ENCODE measurements at places on chromosomes 6 and 20.

DNA sequence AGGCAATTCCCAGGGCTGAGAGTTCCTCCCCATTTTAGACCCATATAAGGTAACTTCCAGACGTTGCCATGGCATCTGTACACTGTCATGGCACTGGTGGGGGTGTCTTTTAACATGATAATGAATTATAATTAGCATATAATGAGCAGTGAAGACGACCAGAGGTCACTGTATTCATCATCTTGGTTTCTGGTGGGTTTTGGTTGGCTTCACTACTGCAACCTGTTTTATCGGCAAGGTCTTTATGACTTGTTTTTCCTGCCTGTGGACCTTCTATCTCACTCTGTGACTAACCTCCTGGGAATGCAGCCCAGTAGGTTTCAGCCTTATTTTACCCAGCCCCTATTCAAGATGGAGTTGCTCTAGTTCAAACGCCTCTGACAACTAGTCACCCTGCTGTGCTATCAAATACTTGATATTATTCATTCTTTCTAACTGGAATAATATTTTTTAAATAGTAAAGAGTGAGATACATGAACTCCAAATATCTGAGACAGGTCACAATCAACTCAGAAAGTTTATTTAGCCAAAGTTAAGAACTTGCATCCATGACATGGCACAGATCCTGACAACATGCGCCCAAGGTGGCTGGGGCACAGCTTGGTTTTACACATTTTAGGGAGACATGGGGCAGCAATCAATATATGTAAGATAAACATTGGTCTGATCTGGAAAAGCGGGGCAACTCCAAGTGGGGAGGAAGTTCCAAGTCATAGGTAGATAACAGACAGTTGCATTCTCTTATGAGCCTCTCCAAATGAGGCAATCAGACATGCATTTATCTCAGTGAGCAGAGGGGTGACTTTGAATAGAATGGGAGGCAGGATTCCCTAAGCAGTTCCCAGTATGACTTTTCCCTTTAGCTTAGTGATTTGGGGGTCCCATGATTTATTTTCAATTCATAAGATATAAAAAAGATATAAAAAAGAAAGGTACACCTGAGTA lies 1.2 kb upstream of the UFL1 start:
- peak; percentile 35 for DNase-seq

GRCh38 chr20:52577696-52578095 lies 386.1 kb upstream of the ZFP64 start:
- no peak for DNase-seq

DNA sequence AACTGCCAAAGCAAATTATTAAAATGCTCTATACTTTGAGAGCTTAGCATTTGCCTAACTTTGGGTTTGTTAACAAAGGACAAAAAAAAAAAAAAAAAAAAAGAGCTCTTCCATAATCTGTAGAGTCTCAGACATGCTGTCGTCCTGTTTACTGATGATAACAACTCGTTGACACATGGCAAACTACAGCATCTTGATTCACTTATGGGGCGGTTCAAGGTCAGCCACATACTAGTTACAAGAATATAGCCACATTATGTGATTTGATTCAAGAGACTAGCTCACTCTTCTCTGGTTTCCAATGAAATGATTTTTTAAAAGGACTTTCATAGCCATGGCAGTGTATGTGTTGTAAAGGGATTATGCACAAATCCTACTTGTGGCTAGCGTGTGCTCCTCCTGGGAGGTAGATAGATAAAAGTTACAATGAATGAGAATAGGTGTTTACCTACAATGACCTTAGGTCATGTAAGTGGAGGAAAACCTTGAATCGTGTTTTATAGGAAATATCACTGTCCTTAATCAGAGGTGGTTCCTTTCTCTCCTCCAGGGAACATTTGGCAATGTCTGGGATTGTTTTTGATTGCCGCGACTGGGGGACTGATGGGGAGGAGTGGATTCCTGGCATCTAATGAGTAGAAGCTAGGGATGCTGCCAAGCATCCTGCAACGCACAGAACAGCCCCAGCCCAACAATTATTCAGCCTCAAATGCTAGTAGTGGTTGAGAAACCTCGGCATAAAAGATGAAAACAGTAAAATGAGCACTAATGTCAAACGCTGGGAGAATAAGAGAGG lies 969.2 kb upstream of the SLC35B3 start:
- DNase-seq: no peak

DNA sequence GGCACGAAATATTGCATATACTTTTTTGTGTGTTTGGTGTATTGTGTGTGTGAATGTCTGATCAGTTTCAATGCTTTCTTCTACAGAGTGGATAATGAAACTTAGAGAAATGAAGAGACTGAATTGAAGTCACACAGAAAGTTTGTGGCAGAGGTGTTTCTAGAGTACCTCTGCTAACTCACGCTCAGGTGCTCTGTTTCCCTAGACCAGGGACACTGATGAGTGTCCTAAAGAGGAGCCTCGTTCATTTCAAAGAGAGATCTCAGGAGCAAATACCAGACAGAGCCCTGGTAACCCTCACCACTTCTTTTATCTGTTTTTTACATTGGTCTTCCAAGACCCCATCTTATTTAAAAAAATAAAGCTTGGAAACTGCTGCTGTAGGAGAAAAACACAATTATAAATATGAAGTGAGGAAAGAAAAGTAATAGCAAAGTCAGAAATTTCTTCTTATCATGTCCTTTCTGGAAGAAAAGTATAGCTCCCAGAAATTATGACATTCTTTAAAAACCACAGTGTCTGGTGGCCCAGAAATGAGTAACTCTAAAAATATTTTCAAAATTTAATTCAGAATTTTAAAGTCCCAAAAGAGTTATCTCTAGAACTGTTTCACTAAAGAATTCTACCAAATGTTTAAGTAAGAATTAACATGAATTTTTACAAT lies 720.6 kb downstream of the RFPL4B start:
- DNase-seq: peak; percentile 62

GRCh38 chr6:139872665-139873064 lies 498.2 kb upstream of the CITED2 start:
- DNase-seq: no peak

DNA sequence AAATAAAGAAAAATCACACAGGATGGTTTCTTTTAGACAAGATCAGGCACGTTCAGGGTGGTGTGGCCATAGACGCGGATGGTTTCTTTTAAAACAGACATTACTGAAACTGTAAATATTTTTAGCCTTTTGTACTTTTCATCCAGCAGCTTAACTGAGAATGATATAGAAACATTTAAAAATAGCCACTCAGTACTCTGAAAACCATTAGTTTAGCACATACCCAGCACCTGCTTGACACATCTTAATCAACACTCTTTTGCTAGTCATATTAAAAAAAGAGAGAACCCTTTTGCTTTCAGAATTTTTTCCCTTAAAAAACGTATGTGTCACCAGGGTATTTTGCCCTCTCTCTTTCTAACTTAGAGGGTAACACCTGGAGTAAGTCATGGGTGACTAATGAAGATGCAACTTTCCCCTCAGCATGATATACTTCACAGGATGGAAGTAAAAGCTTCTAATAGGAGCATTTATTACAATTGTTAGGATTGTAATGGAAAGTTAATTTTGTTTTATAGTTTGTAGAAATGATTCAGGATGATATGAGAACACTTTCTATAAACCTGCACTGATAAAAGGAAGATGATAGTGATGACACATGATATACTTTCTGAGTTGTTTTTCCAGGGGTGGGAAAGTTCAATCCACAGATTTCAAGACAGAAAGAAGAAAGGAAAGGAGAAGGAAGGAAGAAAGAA lies 45.2 kb downstream of the BACH2 start:
- DNase-seq: peak; percentile 56

DNA sequence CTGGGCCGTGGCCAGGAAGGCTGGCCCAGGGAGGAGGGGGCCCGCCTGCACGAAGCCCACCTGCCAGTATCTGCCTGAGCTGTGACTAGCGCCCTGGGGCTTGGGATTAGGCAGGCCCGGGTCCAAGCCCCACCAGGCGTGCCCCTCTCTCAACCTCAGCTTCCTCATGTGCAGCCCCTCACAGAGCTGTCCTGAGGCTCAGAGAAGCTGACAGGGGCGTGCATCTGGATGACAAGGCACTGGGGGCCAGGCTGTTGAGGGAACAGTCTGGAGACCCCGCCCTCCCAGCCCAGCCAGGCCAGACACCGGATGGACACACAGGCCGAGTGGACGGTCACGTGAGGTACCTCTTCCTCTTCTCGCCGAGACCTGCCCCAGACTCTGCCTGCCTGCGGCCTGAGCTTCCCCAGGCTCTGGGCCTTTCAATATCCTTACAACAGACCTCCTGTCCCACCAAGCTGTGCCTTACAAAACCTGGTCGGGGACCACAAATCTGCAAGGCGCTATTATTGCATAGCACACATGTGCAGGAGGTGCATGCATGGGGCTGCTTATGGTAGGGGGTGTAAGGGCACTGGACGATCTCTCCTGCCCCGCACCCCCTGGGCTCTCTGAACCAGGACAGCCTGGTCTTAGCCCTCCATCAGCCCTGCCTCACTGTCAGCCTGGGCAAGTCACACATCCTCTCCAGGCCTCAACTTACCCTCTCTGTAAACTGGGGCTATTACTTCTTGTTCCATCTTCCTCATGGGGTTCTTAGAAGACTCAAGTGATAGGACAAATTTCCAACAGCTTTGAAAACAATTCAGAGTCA lies 20.0 kb downstream of the NOL4L start:
- DNase-seq: no peak

DNA sequence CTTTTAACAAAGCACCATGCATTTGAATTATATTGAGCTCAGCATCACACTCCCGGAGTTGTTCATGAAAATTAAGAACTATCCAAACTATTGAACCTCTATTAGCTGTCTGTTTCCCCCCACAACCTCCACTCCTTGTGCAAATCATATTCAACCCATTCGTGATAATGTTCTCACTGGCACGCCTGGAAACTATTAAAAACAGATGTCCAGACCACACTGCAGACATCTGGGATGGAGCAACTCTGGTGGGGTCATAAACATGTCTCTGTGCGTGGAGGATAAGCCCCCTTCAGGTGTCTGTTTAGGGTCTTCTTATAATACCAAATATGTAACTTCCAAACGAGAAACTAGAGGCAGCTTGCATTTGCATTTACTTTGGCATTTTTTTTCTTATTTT lies 193.7 kb downstream of the TFAP2A start:
- no peak for DNase-seq

DNA sequence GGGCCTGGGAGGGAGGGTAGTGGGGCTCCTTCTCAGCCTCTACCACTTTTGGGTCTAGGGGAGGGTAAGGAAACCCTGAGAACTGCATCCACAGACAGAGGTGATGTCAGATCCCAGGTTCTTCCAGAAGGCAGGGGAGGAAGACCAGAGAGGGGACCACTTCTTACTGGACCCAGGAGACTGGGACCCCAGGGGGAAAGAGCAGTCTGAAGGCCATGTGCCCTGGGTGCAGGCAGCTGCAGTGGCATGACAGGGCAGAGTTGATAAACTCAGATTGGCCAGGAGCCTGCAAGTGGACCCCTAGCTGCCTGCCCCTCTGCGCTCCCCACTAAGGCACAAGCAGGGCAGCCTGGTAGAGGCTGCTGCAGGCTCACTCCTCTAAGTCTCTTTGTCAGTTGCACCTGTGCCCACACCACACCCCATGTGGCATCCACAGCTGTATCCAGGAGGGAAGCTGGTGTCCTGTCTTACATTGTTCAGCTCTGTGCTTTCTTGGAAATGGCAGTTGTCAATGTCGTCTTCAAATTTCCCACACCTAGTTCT lies 2.7 kb downstream of the CST9L start:
- no peak for DNase-seq

DNA sequence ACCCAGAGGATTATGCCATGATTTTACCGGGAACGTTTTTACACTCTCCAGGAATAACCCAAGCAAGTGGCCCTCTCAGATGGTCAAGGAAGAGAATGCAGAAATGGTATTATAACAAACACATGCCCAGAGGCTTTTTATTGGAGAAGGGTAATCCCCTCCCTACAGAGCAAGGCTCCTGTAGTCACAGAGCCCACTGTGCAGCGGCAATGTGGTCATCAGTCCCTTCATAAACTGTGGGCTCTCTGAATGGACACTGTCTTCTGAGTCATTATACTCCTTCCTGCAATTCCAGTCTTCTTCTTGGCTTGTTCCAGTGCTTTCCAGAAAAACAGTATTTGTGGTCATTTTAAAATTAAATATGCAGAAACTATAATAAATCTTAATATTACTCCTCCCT lies 74.7 kb downstream of the LAMA4 start:
- peak; percentile 40 for DNase-seq

Data from IMR-90 (cell line).